Frontal cortex (tissue), 4 donors: ENCODE measurements at places on chromosomes 3 and 15.

GRCh38 chr3:196621611-196622010 lies 17.9 kb upstream of the NRROS start:
- no peak for DNase-seq

- no peak for DNase-seq
Measured at GRCh38 chr3:79329154-79329553, 438.6 kb downstream of the ROBO1 start.

DNA sequence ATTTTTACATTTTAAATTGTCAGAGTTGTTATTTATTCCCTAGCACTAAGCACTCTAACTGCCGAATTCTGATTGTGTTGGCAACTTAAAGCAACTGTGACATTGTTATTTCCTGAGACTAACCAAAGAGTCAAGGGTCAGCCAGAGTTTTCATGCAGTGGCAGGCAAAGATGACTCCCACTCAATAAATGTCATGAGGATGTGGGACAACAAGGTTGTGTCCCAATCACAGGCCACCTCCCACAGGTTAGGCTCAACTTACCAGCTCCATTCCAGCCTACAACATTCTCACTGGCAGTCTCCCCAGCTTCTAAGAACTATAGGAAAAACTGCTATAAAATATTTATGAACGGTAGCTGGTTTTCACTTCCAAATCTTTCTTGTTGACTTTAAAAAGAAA lies 80.1 kb downstream of the RSL24D1 start:
- no peak for DNase-seq

DNA sequence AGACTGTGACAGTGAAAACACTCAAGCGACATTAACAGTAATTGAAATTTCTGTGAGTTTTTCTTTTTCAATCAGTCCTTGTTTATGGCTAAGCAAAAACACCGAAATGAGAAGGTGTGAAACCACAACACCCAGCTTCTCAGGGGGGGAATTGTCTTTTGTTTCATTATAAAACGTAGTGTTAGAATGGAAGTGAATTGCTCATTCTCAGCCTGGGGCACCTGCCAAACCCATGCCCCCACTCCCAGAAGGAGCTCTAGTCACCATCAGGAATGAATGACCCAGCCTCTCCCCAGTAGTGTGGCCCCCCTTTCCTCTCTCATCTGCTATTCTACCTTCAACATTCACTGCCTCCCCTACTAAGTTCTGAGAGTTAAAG lies 185.8 kb upstream of the CFAP20DC start:
- DNase-seq: no peak

DNA sequence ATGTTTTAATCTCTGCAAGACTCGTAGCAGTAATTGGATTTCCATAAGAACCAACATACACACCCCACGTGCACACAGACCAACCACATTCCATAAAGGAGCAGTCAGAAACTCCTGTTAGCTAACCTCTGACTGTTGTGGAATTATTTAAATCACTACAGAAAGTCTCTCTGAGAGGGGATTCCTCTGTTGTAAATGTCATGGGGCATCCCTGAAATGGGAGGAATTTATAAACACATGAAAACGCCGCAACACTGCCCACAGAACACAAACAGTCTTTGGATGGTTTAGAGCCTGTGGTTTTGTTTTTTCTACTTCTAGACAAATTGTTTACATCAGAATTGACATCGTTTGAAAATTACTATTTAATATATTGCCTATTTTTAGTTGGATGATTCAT lies 740.1 kb upstream of the GRM7 start:
- DNase-seq: no peak

- DNase-seq: no peak
Measured at GRCh38 chr3:104397713-104398112, 969.0 kb upstream of the ALCAM start.

GRCh38 chr3:9732080-9732739 lies 675 bp downstream of the BRPF1 start:
- DNase-seq: no peak
